ENCODE measurements at places on chromosomes 7 and 10.

DNA sequence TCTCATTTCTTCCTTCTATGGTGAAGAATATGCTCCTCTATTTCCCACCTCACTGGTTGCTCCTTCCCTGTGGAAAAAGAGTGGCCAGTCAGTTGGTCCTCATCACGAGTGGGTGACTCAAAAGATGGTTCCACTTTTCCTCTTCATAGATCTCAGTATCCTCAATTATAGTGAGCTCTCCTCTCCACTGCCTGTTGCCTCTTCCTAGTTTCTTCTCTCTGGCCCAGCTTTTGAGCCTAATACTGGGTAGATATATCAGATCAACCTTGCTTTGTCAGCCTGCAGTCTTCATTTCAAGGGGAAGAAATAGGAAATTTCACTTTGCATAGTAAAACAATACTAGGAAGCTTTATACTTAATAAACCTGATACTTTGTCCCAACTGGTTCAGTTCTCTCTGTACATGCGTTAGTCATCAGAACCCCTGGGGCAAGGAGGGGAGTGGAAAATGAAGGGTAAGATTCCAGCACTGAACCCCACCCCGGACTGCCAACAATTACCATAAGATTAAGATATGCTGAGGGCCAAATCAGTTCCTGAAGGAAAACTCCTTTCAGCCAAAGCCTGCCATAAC lies 15.5 kb upstream of the WNT16 start:
- no peak for DNase-seq

GRCh38 chr7:155710530-155710929 lies 66.1 kb downstream of the RBM33 start:
- DNase-seq, result no peak

DNA sequence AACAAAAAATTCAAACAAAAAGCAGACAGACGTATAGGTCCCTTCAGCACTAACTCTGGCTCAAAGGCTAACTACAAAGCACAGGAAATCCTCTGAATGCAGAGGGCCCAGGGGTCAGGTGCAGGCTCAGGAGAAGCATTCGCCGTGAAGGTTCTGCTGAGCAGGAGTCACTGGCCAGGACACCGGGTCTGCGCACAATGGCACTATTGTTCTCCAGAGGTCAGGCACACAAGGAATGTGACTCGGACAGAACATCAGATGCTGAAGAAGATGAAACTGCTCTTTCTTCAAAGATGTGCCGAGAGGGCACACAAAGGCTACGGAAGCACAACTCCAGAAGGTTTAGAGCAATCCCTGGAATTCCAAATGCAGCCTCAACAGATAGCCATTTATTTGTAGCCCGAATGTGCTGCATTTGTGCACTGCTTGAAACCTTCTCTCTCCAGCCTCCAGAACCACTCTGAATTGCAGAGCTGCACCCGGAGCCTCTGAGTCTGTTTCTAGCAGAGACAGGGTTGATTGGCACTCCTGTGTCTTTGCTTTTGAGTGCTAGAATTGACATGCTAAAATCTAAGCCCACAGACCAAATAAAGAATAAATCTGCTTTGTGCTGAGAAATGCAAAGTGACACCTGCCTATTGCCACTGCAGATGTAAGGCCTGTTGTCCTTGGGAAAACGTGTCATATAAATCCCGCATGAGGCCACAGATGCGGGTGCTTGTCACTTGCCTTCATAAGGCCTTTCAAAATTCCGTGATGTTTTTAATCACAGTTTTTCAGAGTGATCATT lies 85.4 kb upstream of the AFAP1L2 start:
- no peak for DNase-seq

GRCh38 chr7:55472928-55473725 lies 99.2 kb downstream of the VOPP1 start:
- DNase-seq, result no peak

GRCh38 chr10:123479640-123480039 lies 186.5 kb upstream of the GPR26 start:
- DNase-seq, result no peak

GRCh38 chr10:100968062-100968736 lies 1.1 kb upstream of the SEMA4G start:
- no peak for DNase-seq

- DNase-seq, result no peak
Observed at GRCh38 chr10:90007226-90007625, 305.8 kb downstream of the KIF20B start.

- DNase-seq, result no peak
Observed at GRCh38 chr10:7333961-7334641, 76.7 kb downstream of the SFMBT2 start.

- no peak for DNase-seq
Observed at GRCh38 chr10:62850646-62851045, 34.5 kb upstream of the EGR2 start.

Measured in tongue (tissue), 3 donors.